NCI-H2029 (cell line): ENCODE measurements at places on chromosomes 2 and 18.

DNA sequence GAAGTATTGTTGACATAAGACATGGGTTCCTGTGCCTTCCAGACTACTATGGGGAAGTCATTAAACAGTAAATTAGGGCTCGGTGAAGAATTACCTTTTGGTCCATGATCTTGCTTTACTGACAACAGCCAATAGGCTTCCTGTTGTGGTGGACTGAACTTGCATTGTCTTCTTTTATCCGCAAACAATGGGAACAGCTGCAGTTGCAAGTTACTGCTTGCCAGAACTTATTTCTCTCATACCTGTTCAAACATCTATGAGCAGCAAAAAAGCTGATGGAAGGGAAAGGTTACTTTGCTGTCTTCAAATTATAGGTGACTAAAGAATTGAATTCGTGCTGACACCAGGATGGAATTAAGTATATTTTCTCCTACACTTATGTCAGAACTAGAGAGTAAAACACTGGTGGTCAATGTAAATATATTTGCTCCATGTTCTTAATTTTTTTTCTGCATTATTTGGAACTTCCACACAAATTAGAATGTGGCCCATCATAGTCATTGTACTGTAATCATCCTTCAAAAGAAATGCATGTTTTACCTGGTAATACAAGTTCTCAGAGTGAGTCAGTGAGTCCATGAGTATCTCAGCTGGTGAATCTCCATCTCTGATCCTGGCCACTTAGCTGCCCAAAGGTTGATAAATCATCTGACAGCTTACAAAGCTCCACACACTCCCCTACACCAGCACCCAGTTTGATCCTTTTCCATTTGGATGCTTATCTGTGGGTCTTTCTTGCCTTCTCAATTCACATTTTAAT is 37.3 kb upstream of the RNF152 start:
- DNase-seq = no peak

- DNase-seq = no peak
These were observed 13.0 kb upstream of the SLC9A2 start for GRCh38 chr2:102606353-102606752.

GRCh38 chr2:28681606-28682005 is 70.0 kb upstream of the PPP1CB start:
- DNase-seq = no peak

- DNase-seq = no peak
These were observed 10.1 kb downstream of the BCL2 start for GRCh38 chr18:63309422-63309821.

DNA sequence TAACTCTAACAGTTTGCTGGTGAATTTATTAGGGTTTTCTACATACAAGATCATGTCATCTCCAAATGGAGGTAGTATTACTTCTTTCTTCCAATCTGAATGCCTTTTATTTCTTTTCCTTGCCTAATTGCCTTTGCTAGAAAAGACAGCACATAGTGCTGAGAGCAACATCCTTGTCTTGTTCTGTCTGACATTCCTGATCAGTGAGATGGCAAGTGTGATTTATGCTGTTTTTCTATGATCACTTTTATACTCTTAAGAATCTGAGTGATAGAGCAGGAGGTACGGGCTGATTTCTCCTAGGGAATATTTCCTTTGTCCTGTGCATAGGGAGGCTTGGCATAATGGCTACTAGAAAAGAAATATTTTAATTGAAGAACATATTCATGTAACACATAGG is 17.3 kb downstream of the LYPD6B start:
- DNase-seq = no peak

DNA sequence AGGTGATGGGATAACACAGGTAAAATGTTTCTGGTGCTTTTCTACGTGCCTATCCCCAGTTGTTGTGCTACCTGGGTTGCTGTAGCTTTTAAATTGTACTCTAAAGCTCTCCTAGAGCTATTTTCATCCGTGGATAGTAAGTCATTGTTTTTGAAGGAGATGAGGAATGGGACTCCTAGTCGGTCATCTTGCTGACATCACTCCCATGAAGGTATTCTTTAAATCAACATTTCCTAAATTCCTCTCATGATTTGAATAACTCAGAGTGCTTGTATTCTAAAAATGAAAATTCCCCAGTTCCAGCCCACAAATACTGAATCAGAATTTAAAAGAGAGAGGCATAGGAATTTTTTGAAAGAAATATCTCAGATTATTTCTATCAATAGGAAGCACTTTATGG is 44.3 kb downstream of the CCDC148 start:
- no peak for DNase-seq

GRCh38 chr18:76546088-76546435 is 51.0 kb upstream of the ZNF516 start:
- DNase-seq = no peak
